H54 (cell line): ENCODE measurements at places on chromosomes 5 and 9.

DNA sequence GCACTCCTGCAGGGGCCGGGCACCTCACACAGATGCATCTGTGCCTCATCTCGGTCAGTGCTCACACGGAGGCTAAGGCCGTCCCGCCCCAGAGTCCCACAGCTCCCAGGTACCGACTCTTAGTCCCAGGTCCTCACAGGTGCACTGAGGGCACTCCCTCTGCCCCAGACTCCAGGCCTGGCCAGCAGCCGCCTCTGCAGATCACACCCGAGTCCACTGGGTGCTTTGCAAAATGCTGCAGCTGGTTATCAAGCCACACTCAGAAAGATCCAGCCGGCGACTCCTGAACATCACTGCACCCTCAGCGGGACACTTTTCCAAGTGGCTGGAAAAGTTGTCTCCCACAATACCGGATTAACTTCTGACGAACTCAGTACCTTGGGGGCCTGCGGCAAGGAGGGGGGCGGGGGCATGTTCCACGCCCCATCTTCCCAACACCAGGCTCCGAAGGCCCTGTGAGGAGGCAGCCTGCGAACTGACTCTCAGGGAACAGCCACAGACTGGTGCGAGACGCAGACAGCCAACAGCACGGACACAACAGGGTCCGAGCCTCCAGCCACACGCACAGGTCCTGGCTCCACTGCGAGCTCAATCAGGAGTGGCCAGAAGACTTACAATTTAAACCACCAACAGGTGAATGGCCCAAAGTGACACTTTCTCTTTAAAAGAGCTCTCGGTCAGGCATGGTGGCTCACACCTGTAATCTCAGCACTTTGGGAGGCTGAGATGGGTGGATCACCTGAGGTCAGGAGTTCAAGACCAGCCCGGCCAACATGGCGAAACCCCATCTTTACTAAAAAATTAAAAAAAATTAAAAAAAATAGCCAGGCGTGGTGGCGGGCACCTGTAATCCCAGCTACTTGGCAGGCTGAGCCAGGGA is 4.0 kb downstream of the BRD3 start:
- DNase-seq, result no peak

DNA sequence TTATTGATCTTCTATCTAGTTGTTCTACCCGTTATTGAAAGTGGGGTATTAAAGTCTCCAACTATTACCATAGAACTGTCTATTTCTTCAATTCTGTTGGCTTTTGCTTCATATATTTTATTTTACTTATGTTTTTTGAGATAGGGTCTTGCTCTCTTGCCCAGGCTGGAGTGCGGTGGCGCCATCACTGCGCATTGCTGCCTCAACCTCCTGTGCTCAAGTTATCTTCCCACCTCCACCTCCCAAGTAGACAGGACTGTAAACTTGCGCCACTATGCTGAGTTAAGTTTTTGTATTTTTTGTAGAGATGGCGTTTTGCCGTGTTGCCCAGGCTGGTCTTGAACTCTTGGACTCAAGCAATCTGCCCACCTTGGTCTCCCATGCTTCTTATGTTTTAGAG is 16.2 kb downstream of the SNAPC3 start:
- no peak for DNase-seq

DNA sequence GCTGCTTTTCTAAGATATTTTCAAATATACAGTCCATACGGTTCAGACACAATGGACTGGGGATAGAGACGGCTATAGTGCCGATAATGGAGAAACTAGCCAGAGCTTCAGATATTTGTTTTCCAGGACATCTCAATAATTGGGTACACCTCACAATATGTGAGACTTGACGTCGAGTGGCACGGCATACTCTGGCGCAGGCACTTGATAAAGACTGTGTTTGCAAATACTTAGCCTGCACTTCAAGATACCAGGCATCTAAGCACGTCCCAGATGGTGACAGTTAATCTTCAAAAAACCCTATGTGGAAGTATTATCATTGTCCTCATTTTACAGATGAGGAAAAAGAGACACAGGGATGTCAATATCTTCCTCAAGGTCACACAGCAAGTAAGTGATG is 48.5 kb downstream of the SEMA5A start:
- no peak for DNase-seq

- no peak for DNase-seq
Observed at GRCh38 chr5:172626031-172626581, 15.0 kb upstream of the NEURL1B start.

DNA sequence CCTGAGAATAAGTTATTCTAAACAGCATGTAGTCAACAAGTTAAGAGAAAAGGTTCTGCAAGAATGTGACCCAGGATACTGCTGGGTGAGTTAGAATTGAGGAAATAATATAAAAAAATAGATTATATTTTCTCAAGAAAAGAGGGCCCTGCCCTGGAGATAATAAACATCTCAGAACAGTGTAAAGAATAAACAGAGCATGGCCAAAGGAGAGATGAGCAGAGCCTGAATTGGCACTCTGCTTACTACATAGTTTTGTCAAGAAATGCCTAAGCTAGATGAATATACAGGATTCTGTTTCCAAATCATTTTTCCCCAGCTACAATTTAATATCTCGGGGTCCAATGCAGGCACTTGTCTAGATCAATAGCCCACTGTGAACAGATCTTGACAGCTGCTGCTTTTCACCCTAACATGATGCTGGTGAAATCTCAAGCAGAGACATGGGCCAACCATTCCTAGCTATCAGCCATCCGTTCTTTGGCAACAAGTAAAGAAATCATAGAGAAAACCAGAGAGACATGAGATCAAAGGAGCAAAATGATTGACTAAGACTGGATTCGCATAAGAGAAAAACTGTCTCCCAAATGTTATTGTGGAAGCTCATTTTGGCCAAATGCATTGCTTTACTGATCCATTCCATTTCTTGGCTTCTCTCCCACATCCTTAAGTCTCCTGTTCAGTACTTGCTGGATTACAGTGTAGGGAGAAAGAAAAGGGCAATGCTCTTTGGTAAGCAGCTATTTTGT is 173.2 kb downstream of the PRELID2 start:
- DNase-seq, result no peak

GRCh38 chr5:162193012-162193411 is 125.4 kb downstream of the GABRG2 start:
- no peak for DNase-seq

DNA sequence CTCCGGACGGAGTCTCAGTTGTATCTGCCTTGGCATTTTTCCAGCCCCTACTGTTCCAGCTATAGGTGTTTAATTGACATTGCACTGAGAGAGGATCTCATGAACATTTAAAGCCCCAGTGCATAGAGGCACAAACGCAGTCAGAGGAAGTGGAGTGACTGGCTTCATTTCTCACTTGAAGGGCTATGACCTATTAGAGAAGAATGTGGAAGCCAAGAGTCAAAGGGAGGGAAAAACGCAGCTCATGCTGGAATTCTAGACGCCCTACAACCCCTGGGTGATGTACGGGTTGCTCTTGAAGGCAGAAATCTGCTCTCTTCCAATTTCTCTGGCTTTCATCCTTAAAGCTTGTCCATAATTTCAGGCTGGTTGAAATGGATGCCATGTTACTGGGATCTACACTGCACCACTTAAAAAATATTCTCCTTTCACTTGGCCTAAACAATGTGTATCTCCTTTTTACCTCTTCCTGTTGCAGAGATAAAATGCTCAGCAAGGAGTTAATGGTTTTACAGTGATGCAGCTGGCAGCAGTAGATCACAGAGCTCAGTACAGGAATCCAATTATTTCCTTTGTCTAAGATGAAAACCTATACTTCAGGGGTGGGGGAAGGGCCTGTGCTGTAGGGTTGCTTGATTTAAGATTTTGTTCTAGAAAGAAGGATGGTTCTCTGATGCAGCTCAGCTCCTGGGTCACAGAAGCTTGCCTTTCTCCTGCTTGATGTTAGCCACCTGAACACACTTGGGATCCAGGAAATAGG is 61.8 kb upstream of the MAMDC2 start:
- DNase-seq, result peak; percentile 44

DNA sequence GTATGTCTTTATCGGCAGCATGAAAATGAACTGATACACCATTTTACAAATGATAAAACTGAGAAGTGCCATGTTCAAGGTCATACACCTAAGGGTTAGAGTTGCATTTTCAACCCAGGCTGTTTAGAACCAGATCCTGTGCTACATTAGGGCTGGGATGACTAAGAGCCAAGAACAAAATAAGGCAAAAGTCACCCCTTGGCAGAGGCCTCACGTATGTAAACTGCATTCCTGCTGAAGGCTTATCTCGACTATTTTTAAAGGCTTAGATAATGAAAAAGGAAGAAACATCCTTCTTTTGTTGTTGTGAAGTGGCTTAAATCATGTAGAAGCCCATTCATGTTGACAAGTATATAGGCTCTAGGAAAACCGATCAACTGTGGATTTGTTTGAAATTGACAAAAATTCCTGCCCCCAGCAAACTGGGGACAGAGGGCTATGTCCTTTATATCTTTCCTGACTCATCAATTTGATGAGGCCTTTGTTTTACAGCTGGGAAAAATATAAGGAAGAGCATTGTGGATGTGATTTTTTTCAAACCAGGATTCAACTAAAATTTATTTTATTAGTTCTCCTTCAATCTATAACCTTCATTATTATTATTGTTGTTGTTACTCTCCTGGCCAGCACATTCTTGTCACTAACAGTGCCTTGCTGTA is 196.5 kb downstream of the SNX18 start:
- no peak for DNase-seq

DNA sequence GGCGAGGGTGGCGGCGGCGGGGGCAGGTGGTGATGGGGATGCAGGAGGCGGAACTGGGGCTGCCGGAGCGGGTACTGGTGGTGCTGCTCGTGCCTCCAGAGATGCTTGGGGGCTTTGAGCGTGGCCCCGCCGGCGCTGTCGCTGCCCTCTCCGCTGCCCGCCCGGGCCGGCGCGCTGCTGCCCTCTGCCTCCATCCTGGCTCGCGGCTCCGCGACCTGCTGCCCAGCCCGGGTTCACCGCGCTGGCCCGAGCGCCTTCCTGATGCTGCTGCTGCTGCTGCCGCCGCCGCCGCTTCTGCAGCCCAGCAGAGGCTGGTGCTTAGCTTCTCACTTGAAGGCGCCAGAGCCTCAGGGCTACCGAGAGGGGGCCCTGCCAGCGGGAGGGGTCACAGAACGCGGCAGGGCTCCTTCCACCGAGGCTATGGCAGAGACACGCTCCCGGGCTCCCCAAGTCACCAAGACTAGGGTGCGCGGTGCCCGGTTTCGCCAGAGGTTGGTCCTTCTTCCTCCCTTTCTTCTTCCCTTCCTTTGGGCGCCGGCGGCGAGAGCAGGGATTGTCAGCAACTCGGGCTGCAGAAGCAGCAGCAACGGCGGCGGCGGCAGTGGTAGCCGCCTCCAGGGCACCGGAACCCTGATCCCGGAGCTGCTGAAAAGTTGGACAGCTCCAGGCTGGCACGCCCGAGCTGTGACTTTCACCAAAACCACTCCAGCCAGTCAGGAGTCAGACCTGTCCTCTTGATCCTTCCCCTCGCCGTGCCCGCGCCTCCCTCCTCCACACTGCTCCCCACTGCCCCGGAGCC is at the start of gene PDE4D:
PDE4D (minus strand) TSS at position 298 of the 799 bp plus-strand sequence.
- DNase-seq, result peak; percentile 35

DNA sequence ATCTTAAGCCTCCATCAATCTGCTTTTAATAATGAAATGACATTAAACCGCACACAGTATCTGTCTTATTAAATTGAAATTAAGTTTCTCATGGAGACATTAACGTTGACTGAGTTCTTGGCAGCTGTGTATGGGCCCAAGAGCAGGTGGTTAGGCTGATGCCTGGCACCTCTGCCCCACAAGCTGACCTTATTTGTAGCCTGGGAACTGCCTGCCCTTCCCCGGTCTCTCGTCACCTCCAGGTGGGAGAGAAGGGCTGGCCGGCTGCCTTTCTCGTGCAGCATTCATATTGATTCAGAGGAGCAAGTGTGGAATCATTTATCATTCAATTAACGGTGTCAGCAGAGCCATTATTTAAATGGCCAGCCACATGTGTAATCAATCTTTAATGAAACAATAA is 53.0 kb upstream of the FCN1 start:
- no peak for DNase-seq

DNA sequence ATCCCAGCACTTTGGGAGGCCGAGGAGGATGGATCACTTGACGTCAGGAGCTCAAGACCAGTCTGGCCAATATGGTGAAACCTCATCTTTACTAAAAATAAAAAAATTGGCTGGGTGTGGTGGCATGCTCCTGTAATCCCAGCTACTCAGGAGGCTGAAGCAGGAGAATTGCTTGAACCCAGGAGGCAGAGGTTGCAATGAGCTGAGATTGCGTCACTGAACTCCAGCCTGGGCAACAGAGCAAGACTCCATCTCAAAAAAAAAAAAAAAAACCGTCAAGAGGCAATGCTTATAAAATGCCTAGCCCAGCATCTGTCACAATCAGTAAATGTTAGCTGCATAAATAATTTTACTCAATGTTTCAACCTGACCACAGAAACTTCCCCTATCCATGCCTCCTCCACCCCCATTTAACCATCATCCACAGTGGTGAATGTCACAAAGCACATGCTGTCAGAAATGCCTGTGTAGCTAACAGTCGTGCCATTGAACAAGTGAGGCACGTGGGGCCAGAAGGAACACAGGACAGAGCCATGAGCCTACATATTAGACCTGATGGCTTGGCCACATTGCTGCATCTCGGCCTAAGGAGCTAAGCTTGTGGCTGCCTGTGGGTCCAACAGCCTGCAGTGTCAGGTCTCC is 16.8 kb upstream of the TCOF1 start:
- no peak for DNase-seq

DNA sequence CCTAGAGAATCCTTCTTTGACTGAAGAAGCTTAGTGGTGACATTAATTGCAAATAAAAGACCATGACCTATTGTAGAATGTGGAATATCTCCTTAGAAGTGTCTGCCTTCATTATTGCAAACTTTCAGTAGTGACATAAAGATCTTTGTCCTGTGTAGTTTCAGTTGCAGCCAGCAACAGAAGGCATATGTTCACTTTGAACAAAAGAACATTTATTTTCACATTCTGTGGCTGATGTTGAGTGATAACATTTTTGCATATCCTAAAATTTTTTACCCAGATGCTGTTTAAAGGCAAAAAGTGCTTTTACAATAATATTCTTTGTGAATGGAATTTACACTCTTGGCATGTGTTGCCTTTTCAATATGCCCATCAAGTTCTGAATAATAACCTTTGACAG is 165.9 kb downstream of the TMC1 start:
- DNase-seq, result no peak

DNA sequence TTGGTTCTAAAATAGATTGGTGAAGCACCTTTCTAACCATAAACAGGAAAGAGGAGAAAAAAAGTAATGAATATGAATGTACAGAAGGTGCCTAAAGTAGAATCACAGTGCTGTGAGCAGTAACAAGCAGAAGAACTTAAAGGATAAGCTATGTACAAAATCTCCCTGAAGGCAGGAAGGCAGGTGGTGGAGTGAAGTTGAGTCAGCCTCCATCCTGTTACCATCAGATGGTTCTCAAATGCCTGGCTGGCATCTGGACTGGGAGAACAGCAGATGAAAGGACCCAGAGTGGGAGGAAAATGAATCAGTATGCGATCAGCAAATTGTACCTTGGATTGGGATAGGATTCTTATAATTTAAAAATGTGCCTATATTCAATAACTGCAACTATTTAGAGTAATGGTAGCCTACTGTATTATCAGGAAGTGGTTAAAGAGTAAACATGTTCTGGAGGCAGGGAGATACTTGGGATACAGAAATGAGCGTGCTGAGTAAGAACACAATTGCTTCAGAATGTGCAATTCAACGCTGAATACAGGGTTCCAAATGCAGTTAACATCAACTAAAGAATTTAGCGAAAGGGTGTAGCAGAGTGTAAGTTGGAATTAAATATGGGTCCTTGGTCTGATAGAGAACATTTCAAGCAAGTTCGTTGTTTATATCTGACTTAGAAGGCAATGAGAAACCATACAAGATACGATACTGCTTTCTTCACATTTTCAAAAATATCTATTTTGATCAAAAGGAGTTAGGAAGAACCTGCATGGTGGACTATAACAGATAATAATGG is 21.1 kb upstream of the FER start:
- DNase-seq, result no peak
